Left forelimb (tissue), 1 donor: ENCODE measurements at places on chromosomes 3 and 15.

DNA sequence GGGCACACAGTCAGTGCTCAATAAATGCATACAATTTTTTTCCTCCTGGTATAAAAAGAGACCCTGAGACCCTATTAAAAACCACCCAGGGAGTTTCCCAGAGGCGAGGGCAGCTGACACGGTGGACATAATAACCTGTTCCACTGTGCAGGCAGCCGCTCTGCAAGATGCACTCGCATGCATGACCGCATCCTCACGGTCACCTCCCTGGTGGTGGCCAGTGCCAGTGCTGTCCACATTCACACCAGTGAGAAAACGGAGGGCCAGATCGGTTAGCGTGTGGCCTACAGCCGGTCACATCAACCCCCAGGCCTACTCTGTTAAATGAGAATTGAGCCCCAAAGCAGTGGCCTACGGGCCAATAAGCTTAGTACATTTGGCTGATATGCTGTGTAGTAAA lies 24.8 kb downstream of the SH3BP5 start:
- no peak for DNase-seq

GRCh38 chr15:82047453-82048400 lies 1.9 kb upstream of the MEX3B start:
- DNase-seq, result no peak

GRCh38 chr15:49984436-49984835 lies 134.6 kb downstream of the ATP8B4 start:
- DNase-seq, result no peak

DNA sequence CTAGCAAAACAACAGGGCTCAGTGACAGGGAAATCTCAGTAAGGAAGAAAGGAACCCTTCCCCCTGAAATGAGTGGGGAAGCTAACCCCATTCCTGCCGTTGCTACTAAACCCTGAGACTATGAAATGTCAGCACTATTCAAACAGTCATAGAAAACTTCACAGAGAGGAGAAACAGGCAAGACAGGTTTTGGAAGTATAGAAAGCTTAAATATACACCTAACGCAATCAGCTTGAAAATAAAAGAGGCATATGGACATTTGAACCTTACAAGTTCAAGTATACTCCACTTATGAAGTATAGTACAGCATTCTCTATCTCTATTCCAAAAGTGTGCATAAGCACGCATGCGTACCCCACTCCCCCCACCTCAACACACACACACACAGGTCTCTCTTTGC lies 17.6 kb upstream of the FRMD4B start:
- DNase-seq, result no peak

GRCh38 chr15:40257656-40258450 lies 19.0 kb downstream of the PAK6 start:
- no peak for DNase-seq

GRCh38 chr3:43013743-43014155 lies 34.6 kb downstream of the GASK1A start:
- no peak for DNase-seq

GRCh38 chr15:25691544-25692430 lies 171.3 kb downstream of the ATP10A start:
- DNase-seq, result peak; percentile 46

DNA sequence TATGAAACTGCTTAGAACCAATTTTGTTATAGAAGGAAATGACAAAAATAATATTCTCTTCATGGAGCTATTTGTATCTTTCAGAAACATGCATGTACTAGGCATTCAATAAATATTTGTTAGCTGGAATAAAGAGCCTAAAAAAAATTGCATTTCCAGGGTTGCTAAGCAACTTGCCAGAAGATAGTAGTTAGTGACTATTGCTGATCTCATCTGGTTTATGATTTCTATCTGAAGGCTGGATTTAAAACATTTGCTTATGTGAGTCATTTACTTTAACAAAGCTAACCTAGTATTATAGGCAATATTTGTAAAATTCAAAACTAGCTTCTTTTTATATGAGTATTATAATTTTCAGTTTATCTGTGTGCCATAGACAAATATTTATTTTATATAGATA lies 78.3 kb downstream of the NAALADL2 start:
- DNase-seq, result no peak

DNA sequence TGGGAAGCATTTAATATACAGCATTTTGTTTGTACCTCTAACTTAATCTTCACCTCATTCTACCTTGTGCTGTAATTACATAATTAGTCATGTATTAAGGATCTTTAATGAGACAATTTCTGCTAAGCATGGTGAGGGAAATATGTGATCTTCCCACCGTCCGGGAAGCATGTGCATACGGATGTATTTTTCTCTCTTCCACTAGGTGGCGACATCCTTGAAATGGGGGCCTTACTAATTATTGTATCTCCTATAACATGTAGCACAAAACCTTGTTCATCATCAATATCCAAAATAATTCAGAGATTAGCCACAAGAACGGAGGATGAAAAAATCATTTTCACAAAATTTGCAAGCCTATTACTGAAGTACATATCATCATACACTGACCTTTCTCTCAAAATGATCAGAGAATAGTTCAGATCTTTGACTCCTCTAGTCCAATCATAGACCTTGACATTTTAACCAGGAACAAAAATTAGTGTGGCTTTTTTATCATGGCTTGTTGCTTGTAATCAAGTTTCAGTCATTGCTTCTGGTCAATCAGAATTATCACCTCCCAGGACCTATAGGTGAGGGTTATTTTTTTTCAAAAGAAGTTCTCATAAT lies 148.9 kb upstream of the GBE1 start:
- DNase-seq, result no peak

GRCh38 chr3:70973558-70973957 lies 610.0 kb downstream of the FOXP1 start:
- DNase-seq, result no peak

GRCh38 chr3:196143708-196144382 lies 62.0 kb upstream of the TFRC start:
- no peak for DNase-seq

DNA sequence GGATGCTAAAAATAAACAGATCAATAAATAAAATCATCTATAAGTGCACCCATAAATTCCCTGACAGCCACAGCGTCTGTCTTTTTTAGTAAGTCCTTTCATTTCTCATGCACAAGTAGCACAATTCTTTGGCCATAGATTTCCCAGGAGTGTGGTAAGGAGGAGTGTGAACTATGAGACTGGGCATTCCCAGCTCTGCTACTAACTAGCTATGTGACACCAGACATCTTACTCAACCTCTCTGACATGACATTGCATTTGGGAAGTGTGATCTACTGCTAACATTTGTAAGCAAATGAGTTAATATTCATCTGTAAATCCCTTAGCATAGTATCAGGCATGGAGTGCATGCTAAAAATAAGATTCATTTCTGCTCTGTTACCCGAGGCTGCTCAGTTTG lies 301.7 kb downstream of the NTRK3 start:
- DNase-seq, result no peak

DNA sequence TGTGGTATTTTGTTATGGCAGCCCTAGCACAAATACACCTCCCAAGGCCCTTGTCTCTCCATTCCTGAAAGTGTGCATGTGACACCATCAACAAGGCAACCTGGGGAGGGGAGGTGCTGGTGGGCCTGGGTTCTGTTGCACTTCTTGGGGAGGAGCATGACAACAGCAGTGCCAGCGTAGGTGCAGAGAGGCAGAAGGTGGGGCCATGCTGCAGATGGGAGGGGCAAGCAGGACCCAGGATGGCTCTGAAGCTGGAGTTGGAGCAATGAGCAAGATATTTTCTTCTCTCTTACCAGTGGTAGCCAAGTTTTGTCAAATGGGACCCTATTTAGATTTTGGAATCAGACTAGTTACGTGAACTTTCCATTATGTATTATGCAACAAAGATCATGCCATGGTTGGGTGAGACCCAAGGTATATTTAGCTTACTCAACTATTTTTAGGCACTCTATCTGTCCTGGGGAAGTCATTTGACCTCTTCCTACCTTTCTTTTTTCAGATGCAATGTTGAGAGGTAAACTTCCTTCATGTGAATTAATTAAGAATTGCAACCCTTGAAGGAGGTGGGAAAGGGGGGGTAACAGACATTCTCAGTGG lies 3.4 kb downstream of the FYCO1 start:
- no peak for DNase-seq

DNA sequence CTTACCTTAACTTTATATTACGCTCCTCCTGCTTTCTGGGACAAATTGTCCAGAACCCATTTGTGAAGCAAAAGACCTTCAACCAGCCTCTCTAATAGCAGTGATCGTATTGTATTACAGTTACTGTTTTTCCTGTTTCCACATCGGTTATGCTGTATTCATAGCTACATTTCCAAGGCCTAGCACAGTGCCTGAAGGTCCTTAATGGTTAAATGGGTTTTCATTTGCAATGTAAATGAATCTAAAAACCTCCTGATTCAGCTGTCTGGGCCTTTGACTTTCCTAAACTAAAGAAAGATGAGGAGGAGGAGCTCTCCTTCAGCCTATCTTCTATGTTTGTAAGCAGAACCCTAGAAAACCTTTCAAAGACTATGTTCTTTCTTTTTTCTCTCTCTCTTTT lies 99.1 kb downstream of the LRRC28 start:
- DNase-seq, result no peak

- no peak for DNase-seq
These were observed 209.2 kb upstream of the ZPLD1 start for GRCh38 chr3:102225407-102226132.

DNA sequence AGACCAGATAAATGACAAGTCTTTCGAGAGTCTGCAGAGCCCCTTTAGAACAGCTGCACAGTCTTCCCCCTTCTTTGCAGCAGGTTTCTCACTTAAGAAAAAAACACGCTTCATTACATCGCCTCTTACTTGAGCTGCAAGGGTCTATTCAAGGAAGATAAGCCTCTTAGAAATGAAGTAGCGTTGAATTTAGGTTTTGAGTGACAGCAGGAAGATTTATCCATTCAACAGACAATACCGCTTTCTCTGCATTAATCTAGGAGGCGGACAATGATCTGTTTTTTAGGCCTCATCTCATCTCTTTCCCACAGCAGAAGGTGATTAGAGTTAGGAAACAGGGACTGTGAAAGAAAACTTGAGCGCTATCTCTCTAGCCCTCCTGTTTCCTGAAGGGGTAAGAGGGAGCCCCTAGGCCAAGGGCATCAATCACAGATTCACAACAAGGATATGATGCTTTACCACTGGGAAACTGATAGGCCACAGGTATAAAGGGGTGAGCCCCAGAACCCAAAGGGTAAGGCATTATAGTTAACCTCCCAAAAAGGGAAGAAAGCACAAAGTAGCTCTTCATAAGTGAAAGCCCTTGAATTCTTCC lies 84.3 kb downstream of the MECOM start:
- no peak for DNase-seq

- DNase-seq, result no peak
These were observed 120.8 kb downstream of the FEZF2 start for GRCh38 chr3:62252438-62253157.

DNA sequence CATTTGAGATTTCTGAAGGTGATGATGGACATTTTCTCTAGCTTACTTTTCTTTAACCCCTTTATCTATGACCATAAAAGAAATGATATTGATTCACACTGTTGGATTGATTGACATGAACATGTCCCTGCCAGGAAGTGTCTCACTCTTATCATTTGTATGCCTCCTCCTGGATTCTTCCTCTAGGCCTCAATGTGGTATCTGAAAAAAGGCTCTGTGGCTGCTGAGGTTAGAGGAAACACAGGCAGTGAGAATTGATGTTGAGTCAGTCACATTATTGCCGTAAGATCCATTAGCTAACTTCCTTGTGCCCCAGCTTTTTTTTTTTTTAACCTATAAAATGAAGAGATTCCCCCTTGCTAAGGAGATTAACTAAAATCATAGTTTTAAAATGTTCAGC lies 8.0 kb upstream of the THRB start:
- DNase-seq, result no peak

DNA sequence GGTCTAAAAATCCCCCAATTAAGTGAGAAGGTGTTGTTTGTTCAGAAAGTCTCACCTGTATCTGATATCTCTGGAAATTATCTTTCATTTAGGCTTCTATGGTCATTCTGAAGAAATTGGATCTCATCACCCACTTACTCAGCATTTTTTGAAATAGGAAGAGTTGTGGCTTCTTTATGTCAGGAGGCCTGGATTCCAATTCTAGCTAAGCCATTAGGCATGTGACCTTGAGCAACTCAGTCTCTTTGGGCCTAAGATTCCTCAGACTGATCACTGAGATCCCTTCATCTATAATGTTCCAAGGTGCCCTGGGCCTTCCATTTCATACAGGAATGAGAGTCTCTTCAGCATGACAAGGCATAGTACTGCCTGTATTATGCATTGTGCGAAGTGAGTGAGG lies 70.3 kb downstream of the ARHGEF26 start:
- DNase-seq, result no peak

DNA sequence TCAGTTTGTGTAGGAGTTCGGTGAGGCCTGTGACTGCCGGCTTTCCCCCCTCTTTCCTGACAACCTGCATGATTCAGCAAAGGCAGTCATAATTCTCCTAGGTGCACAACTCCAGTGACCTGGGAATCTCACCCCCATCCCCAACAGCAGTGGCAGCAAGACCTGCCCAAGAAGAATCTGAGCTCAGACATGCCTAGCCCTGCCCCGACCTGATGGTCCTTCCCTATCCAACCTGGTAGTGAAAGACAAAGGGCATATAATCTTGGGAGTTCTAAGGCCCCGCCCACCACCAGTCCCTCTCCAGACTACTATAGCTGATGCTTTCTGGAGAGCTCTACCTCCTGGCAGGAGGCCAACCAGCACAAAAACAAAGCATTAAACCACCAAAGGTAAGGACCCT lies 44.2 kb upstream of the ZBED2 start:
- DNase-seq, result no peak

DNA sequence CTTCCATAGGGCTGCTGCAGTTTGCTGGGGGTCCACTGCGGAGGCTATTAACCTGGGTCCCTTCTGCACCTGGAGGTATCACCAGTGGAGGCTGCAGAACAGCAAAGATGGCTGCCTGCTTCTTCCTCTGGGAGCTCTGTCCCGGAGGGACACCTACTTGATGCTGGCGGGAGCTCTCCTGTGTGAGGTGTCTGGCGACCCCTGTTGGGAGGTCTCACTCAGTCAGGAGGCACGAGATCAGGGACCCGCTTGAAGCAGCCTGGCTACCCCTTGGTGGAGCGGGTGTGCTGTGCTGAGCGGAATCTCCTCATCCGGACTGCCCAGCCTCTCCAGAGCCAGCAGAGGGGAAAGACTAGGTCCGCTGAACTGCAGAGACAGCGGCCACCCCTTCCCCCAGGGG lies 56.0 kb upstream of the CTXND1 start:
- no peak for DNase-seq

GRCh38 chr3:19576343-19576742 lies 357.7 kb downstream of the EFHB start:
- DNase-seq, result no peak
